ENCODE measurements at places on chromosomes 6 and 20. TPM values are rescaled to one million over a fixed set of nuclear protein-coding genes. Genes with fewer than 3 reads are reported as not detected.

GRCh38 chr6:6436366-6436765 lies 115.9 kb upstream of the F13A1 start:
- DNase-seq = no peak

DNA sequence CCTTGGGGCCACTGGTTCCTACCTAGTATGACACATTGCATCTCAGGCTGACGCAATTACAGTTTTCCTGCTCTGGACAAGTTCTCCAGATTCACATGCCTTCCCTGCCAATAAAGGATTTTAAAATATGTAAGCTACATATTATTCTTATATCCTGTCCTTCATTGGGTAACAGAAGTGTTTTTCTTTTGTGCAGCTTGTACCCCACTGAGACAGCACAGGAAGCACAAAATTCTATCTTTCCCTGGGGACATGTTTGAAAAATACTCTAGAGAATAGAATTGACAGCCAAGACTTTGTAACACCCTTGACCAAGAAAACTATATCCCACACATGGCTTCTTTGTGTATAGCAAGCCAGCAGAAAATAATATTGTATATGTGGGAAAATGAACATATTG lies 456.8 kb downstream of the MAFB start:
- no peak for DNase-seq

DNA sequence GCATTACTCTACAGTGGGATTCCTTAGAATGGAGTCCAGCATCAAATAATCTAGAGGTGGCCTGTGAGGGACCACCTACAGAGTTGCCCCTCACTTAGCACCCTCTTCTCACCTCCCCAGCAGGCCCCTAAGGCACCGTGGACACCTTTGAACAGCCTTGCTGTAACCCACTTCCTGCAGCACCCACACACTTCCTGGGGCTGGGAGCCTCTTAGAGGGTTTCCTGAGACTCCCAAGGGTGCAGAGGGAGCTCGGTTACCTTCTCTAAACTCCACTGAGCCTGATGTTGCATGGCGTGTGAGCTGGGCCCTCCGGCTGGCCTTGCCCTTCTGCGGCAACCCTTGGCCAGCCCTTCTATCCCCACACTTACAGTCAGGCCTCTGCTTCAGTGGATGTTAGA lies 7.3 kb upstream of the SIRPG start:
- DNase-seq = no peak

DNA sequence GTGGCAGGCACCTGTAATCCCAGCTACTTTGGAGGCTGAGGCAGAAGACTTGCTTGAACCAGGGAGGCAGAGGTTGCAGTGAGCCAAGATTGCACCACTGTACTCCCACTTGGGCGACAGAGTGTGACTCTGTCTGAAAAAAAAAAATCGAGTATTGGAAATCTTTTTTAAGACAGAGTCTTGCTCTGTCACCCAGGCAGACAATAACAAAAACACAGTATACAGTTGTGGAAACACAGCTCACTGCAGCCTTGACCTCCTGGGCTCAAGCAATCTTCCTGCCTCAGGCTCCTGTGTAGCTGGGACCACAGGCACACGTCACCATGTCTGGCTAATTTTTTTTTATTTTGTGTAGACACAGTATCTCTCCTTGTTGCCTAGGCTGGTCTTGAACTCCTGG lies 15.0 kb downstream of the NANP start:
- DNase-seq = no peak

- DNase-seq = no peak
Observed at GRCh38 chr20:631101-631500, 21.0 kb upstream of the TCF15 start.

- no peak for DNase-seq
Observed at GRCh38 chr6:110613356-110613755, 136.9 kb upstream of the SLC22A16 start.

The RCAN2 gene
- 4.7 TPM for total RNA-seq

DNA sequence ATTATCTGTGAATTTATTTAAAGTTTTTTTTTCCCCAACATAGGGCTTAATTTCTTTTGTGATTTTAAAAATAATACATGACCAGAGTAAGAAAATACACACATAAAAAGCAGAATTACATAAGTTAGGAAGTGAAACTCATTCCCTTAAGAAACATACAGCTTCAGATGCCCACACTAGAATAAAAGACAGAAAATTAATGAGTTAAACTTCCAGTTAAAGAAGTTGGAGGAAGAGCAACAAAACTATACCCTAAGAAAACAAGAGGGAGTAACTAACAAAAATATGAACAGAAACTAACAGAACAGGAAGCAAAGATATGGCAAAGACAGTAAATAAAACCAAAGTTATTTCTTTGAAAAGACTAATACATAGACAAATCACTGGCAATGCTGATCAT lies 107.6 kb upstream of the CEP85L start:
- no peak for DNase-seq

The CLPSL2 gene
- total RNA-seq = not detected

The PROKR2 gene
- not detected for total RNA-seq

The GCNT2 gene
- total RNA-seq = 15.1 TPM

DNA sequence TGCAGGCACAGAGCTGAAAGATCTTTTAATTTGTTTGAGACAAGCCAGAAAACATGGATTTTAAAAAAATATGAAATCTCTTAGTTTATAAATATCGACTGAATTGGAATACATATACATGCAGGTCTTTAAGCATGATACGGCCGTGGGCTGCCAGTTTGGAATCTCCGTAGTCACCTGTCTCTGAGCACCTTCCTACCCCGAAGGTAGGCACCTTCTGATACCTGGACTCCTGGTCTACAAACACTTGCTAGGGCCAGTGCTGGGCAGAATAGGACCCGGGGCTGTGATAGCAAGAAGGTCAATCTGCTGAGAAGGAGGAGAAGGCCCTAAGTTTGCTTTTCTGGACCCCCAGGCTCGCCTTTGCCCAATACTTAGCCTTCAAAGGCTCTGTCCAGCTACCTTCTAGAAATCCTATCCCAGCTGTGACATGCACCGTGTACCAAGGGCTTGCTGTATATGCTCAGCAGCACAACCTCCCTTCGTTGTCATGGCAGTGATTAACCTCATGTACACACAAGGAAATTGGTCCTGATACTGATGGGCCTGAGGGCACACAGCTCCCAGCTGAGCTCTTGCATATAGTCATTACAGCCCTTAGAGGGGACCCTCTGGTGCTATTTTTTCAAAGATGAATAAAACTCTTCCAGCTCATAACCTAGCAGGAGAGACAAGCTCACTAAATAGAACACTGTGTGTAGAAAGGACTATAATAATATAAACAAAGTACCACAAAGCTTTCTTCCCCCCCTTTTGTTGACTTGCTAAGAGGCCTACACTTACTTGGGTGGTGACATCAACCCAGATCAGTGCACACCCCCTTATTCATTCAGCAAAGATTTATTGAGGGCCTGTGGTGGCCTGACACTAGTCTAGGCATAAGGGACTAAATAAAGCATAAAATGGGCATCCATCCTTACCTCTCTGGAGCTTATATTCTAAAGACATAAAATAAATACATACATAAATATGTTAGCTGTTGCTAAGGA lies 17.7 kb downstream of the SNPH start:
- DNase-seq = no peak

The EDN1 gene
- total RNA-seq = 0.34 TPM

The THEMIS gene
- not detected for total RNA-seq

The PBOV1 gene
- total RNA-seq = not detected

GRCh38 chr6:106829451-106829850 lies 145.1 kb downstream of the CD24 start:
- DNase-seq = no peak

Data from Karpas-422 (cell line).